ENCODE measurements at places on chromosomes 7 and 10.

- no peak for DNase-seq
Observed at GRCh38 chr7:106621393-106622132, 39.4 kb downstream of the CCDC71L start.

GRCh38 chr10:5730766-5731165 lies 46.1 kb downstream of the TASOR2 start:
- DNase-seq = no peak

GRCh38 chr7:117673367-117673766 lies 193.5 kb downstream of the CFTR start:
- no peak for DNase-seq

DNA sequence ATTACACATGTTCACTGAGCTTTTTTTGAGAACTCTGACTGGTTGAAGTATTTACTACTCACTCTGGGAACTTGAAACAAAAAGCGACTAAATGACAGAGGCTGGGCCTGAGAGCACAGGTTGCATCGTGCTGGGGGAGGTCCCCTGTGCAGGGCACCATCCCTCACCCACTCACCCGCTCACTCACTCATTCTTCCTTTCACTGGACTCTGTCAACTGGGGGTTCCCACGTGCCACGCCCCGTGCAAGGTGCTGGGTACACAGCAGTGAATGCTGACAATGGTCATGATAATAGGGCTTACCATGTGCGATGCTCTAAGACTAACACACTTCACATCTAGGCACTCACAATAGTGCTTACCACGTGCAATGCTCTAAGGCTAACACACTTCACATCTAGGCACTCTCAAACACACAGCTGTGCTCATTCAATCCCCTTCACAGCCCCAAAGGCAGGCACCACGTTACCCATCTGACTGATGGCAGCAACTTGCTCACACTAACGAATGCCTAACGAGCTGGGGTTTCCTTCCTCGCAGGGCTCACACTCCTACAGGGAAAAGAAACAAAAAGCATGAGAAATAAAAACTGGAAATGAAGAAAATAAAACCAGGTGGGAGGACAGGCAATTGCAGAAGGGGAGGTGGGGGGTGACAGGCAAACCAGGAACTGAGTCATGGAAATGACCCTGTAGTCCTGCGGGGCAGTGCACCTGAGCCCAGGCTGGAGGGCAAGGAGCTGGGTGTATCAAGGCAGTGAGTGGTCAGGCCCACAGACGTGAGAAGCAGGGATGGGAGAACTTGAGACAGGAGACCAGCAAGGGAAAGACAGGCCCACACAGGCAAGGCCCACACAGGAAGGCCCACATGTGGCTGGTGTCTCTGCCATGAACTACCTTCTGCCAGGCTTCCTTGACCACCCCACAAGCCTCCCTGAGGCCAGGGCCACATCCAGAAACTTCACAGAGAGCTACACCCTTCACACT lies 147.0 kb upstream of the FAM20C start:
- peak; percentile 6 for DNase-seq

GRCh38 chr10:104331208-104331838 lies 6.9 kb downstream of the ITPRIP start:
- no peak for DNase-seq

GRCh38 chr10:62582804-62583208 lies 208.6 kb downstream of the ZNF365 start:
- no peak for DNase-seq

- no peak for DNase-seq
Observed at GRCh38 chr7:140494867-140495266, 15.6 kb upstream of the MKRN1 start.

Data from activated T-helper 2 cell treated with anti-CD3 and anti-CD28 coated beads, Interferon-gamma antibody, Interleukin-2, Interleukin-4, amounts not matched to agents 10 μg/mL and 5 μg/mL and 100 μg/mL, durations not matched to agents 14 hours and 24 hours and 36 hours (primary cell).